Activated T-cell treated with anti-CD3 and anti-CD28 coated beads for 24 hours (primary cell): ENCODE measurements at places on chromosomes 1 and 21.
A peak's percentile ranks its signal among the peaks of the same experiment; 100 is the strongest.

DNA sequence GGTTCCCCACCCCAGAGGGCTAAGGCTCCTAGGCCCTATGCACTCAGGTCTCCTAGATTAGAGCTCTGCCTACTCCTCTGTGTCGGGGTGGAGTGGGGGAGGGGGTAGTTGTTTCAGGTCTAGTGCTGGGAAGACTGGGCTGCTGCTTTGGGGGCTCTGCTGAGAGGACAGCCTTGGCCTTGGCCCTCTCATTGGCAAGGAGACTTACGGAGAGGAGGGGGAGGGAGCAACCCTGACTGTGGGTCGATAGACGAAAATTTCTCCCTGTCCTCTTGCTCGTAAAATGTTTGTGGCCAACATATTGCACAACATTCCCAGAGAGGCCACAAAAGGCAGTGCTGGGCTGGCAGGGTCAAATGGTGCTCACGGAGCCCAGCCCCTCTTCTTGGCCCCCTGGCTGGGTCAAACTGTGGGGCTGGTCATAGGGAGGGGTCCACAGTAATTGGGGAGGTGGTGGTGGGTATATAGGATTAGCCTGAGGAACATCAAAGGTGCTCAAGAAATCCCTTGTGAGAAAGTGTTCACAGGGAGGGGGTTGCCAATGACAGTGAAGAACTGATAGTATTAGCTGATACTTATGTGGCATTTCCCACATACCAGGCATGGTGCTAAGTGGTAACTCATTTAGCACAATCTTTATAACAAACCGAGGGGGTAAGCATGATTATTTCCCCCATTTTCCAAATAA is 8.5 kb upstream of the DMBX1 start:
- DNase-seq: no peak

DNA sequence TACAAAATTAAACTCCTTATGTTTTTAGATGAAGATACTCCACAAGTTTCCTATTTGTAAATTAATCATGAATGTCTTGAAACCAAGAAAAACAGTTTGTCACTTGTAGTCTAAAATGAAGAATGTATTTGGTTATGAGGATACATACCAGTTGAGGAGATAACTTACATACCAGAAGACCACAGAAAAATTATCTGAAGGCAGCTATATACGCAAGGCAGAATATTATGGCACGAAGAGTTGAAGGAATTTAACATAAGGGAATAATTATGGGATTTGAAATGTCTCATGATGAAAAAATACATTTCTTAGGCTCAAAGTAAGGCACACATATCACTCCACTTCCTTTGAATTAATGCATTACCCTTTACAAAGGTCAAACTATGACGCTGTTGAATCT is 73.3 kb downstream of the IFI44 start:
- DNase-seq: no peak

- DNase-seq: no peak
These were observed 1.1 kb downstream of the RGS16 start for GRCh38 chr1:182602935-182603645.

- DNase-seq: no peak
These were observed 40.5 kb downstream of the TTC39A start for GRCh38 chr1:51289676-51290488.

GRCh38 chr1:57192222-57192621 is 226.4 kb upstream of the C8B start:
- DNase-seq: no peak

GRCh38 chr1:3787349-3787715 is 9.0 kb downstream of the LRRC47 start:
- peak; percentile 31 for DNase-seq

DNA sequence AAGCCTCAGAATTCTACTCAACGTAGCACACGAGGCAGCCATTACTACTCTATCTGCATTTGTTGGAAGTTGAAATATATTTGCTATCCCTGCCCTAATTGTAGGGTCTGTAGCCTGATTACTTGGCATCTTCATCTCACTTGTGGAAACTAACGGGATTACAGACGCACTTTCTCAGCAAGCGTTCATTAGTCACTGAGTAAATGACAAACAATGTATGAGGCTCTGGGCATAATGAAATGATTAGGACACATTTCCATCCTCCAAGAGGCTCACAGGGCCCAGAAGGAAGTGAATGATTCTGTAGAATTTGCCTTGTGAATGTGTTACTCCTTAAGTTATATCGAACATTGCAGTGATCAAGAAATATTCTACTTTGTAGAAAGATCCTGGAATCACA is 78.1 kb downstream of the KIF26B start:
- DNase-seq: no peak

DNA sequence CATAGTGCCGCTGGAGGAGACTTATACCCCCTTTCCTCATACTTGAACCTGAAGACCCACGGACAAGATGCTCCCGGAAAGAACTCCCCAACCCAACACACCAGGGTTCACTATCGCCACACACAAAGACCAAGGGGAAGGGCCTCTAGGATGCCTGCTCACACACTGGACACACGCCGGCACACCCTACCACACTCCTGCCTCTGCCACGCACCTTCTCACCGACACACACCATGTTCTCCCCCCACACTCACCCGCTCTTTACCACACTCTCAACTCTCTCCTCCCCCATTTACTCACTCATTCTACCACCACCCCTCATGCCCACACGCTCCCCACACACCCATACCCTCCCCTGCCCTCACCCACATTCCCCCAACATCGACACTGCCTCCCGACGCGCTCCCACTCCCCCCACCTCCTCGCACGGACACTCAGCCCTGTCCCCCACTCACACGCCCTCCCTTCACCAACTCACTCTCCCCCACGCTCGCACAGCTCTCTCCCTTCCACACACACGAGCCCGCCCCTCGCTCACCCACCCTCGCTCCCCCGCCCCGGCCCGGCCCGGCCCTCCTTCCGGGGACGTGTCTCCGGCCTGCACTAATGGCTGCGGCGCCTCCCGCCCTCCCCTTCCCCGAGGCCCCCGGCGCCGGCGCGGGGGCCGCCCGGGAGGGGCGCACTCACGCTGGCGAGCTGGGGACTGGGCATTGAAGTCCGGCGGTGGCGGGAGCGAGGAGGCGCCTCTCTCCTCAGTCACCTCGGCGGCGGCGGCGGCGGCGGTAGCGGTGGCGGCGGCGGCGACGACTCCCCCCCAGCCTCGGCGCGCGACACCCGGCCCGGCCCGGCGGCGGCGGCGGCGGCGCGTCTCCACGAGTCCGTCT is 626 bp downstream of the PTP4A2 start:
- DNase-seq: peak; percentile 68

DNA sequence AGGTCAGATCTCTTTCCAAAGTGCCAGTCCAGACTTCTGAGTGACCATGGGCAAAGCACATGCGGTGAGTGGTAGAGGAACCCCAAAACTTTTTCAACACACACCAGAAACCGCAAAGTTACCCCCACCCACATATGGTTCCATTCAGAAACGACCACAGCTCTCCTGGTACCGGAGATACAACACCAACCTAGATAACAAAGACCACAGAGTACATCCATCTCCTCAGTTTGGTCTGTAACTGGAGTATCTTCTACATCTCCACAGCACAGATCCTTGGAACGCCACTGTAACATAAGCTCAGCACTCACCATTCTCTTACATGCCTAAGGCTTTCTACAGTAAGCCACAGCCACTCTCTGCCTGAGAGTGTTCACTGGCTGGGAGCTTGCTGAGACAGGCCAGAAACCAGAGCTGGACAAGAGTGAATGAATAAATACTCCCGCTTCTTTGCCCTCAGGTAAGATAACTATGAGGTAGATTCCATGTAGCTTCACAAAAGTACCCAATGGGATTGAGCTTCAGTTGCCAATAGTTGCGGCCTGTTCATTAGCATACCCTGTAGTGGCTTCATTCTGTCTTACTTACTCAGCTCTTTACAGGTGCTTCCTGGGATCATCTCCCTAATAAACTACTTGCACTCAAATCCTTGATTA is 81.8 kb downstream of the SMYD3 start:
- no peak for DNase-seq

DNA sequence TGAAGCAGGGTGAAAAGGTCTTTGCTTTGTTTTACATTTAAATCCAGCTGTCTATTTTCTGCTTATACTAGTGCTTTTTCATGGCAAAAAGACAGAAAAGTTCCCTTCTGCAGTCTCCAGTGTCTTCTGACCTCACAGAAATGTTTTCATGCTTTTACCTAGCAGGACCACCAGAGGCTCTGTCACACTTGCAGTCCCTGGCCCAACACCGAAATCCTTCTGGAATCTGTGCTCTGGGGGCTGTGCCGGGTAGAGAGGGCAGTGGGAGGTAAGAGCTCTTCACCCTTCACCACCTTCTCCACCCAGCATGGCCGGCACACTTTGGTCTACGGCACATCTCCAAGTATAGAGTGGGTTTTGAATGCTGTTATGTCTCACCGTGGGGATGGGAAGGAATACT is 20.8 kb downstream of the GNAT2 start:
- no peak for DNase-seq

- DNase-seq: no peak
These were observed 21.8 kb upstream of the SDHB start for GRCh38 chr1:17075470-17076255.

GRCh38 chr1:226691247-226691646 is 47.8 kb downstream of the ITPKB start:
- peak; percentile 57 for DNase-seq

- no peak for DNase-seq
These were observed 1177.6 kb downstream of the PLA2G4A start for GRCh38 chr1:188006354-188006753.

DNA sequence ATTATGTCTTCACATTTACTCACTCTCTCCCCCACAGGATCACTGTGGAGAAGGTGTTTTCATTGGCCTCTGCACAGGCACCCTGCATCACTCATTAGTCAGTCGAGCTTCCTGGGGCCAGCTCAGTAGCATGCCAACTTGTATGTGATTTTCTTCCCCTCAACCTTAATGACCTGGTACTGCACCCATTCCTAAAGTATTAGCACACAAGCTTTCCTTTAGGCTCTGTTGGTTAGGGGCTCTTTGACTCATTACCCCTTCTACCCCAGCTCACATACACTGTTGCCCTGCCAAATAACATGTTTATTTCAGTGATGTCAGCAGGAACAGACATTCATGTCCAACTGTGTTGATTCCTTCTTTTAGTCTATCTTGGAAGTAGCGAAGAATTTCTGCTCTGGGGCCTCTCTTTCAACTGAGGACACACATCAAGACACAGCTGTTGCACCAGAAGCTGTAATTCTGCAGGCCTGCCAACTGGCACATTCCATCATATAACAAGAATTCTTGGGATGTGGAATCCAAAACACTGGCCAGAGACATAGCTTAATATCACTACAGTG is 603.5 kb upstream of the ADAMTS5 start:
- DNase-seq: no peak

- no peak for DNase-seq
These were observed 10.1 kb upstream of the BMP8A start for GRCh38 chr1:39481289-39481688.

- no peak for DNase-seq
These were observed 78.3 kb upstream of the BARHL2 start for GRCh38 chr1:90795431-90795830.

DNA sequence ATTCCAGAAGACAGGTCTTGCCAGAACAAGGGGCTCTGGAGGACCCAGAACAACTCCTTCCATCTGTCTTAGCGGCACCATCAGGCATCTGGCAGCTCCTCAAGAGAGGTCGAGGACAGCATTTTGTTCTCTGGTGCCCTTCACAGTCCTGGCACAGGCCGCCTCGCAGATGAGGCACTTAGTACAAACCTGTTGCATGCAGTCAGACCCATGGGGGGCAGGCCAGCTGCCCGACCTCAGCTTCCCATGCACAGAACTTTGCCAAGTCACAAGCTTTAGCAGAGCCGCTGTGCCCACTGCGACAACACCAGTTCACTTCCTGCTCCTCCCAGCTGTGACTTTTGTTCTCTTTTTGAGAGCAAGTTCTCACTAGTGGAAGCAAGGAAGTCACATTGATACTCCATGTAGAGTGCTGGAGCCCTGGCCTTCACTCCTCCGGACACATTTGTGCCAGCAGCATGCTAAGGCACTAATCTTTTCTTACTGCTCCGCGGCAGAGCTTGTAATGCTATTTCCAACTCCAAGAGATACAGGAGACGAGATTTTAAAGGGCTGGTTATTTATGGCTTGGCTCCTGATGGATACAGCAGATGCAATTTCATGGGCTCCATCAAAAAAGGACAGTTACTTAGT is 44.6 kb downstream of the HMGB4 start:
- DNase-seq: no peak

DNA sequence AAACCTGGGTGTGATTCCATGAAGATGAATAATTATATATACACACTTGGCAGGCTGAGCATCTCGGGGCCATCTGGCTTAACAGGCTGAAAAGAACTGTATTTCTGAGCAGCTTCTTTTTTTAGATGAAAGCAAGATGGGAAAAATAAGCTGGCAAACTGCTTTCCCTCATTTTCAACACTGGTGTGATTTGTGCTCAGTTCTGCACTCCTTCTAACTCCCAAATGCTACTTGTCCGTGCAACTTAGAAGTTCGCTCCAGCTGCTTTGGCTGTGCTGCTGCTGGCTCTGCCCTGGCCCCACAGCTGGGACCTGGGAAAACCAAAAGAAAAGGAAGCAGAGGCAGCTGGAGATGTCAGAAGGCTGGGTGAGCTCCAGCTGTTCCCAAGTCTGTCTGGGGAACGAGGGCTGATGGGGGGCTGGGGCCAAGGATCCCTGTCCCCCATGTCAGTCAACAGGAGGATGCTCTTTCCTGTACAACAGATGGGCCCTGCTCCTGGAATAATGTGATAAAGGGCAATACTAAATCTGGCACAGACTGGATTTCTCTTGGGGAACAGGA is 44.9 kb downstream of the PAFAH2 start:
- DNase-seq: no peak

DNA sequence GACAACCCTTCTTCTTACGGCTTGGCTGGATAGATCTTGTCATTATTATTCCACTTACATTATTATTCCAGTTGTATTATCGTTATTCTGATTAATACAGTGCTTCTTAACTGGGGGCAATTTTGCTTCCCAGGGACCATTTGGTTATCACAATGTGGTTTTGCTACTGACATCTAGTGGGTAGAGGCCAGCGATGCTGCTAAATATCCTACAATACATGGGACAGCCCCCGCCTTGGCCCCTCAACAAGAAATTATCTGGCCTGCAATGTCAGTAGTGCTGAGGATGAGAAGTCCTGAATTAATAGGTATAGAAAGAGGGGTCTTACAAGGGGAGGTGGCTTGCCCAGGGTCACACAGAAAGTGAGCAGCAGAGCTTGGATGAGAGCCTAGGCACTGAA is 105.6 kb downstream of the PTPRU start:
- DNase-seq: no peak
